Activated CD4-positive, CD25-positive, alpha-beta regulatory T cell (primary cell): ENCODE measurements at places on chromosomes 7 and 10.

DNA sequence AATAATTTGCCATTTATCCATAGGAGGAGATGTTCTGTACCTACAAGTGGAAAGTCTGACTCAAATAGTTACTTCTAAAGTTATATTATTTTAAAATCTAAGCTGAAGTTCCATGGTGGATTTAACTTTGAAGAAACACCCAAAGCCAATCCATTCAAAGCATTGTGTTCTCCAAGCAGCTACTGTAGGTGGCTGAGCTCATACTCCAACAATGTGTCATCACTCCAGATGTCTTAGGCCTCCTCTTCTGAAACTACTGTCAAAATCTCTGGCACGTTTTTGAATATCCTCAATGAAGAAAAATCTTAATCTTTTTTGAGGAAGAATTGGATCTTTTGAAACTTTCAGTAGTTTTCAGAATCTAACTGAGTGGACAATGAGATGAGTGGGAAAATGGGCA is 169.1 kb downstream of the PTEN start:
- no peak for DNase-seq

DNA sequence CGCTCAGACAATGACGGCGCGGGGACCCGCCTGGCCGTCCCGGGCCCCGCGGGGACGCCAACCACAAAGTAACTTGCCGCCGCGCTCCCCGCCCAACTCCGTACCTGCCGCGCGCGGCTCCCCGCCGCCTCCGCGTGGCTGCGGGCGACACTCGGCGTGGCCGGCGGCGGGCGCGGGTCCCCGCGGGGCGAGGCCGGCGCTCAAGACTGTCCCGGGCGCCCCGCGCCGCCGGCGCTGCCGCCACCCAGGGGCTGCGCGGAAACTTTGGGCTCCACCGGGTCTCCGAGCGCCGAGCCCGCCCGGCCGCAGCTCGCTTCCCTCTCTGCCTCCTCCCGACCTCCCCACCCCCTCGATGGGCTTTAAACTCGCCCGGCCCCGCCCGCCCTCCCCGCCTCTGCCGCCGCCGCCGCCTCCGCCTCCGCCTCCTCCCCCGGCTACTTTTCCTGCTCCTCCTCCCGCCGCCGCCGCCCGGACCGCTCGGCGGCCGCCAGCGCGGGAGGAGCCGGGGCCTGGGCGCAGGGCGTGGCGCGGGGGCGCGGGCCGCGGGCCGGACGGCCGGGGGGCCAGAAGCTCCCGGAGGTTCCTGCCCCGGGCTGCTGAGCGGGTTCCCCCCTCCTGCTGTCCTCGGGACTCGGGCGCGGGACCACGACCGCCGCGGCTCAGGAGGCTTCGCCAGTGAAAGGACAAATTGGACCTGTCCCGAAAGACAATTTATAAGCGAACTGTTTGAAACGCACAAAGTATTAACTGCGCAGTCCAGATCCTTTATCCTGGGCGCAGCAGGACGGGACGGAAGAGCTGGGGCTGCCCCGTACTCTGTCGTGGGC is 10.6 kb upstream of the GRB10 start:
- DNase-seq: no peak

DNA sequence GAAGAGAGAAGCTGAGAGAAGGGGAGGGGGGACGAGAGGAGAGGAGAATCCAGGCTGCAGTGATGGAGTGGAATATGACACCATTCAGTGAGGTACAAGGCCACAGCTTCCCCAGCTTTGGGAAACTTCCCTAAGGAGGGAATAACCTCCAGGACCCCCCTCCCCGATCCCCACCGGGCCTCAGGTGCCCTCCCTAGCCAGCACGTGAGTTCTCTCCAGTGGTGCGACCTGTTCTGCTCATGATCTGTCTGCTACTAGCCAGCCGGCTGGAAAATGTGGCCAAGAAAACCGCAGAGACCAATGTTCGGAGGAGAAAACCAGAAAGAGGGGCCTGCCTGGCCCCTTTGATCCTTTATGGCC is 39.9 kb upstream of the AGK start:
- DNase-seq: no peak

DNA sequence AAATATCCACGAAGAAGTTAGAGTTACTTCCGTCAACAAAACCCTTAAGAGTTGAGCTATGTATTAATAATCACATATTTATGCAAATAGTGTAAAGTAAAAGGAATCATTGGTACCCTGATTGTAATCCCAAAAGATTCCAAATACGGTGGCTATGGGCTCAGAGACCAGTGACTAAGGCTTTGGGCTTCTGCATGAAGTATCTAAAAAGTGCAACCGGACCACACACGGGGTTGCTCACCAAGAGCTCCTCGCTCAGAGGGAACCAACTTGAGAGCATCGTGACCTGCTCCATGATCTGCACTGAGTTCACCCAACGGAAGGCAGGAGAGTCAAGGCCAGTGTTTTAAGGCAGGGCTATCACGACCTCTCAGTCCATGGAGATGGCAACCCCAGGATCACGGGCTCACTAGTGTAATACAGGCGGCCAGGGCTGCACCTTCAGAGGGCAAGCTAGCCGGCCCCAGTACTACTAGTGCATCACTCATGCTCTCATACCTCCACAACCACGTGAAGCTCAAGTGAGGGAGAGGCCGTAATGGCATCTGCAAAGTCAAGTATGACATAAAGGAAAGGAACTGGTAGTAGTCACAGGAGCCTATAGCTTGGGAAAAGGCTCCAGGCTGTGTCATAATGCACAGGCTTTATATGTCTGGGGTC is 77.1 kb upstream of the CAMK2B start:
- no peak for DNase-seq

DNA sequence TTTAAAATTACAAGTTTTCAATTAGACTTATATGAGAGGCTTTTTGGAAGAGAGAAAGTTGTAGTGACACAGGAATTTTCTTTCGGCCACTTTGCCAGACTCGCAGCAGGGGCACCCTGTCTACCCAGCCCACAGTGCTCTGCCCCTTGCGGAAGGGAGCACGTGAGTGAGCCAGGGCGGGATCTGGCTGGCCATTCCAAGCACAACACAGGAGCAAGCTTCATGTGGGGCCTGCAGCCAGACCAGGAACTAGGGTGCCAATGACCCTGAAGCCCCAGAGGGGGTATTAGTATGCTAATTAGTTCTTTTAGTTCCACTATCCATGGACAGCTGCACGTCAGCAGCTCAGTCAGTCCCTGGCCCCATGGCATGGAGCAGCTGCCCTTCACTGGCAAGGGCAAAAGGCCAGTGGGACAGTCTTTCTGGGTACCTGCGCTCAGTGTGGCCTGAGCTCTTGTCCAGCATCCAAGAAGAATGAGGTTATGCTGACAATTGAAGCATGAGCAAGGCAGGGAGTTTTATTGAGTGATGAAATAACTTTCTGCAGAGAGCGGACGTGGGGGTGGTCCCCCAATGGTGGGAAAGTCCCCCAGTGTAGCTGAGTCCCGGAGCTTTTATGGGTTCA is 251.1 kb upstream of the CSTF2T start:
- DNase-seq: no peak
